NCI-H1105 (cell line): ENCODE measurements at places on chromosomes 2 and 18.

- no peak for DNase-seq
Measured at GRCh38 chr2:171253279-171253678, 92.6 kb upstream of the TLK1 start.

DNA sequence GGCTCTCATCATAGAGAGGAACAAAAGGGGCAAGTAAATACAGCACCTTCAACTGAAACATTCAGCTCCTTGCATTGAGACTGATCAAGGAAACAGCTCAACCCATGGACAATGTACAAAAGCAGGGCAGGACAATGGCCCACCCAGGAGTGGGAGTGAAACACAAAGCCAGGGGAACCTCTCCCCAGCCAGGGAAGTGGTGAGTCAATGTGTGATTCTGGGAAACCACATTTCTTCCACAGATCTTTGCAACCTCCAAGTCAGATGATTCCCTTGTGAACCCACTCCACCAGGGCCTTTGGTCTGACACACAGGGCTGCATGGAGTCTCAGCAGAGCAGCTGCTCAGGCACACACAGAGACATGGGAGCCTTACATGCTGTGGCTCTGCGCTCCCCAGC, 294.5 kb downstream of the NR4A2 start:
- DNase-seq, result no peak

- DNase-seq, result no peak
Measured at GRCh38 chr2:144515696-144516410, 4.1 kb downstream of the ZEB2 start.

DNA sequence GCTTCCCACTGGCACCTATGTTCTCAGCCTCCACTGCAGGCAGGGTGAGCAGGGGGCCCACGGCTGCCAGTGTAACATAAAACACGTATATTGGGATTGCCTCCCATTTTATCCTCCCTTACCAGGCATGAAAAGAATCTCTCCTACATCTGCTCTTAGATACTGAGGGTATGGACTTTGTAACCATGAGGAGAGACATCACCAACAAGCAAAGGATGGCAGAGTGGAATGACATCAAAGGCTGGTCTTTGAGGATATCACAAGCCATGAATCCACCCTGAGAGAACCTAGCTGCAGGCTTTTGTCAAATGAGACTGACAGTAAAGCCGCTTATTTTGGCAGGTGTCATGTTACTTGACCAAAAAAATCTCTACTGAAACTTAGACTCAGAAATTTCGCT, 7.4 kb downstream of the NPHP1 start:
- no peak for DNase-seq

DNA sequence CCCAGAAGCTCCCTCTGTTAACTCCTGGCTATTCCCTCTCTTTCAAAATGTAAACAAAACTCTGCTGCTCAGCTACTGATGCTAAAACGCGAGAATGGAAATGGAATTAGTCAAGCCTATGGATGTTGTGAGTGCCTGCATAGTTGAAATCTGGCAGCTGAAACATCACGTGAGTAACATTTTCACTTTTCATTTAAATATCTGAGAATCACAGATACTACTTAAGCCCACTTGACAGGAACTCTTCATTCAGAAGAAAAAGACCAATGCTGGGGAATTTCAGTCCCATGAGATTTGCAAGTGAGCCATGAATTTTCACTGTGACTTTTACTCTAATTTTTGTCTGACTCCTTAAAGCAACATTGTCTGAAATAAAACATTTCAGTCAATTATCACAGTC, 215.3 kb upstream of the SESTD1 start:
- no peak for DNase-seq

DNA sequence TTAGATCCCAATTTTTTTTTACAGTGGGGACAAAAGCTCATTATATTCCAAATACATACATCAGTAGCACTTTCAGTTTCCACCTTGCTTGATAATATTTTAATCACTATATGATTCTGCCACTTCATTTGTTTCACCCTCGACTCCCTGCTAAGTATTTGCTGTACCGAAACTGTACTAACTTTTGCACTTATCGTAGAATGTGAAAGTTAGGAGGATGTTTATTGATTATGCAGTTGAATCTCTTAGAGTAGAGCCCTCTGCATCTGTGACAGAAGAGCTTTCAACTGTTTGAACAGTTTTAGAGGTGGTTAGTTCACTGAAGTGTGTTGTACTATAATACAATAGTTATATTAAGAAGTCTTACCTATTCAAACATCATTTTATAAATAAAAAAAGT, 20.8 kb downstream of the NCOA1 start:
- DNase-seq, result no peak

DNA sequence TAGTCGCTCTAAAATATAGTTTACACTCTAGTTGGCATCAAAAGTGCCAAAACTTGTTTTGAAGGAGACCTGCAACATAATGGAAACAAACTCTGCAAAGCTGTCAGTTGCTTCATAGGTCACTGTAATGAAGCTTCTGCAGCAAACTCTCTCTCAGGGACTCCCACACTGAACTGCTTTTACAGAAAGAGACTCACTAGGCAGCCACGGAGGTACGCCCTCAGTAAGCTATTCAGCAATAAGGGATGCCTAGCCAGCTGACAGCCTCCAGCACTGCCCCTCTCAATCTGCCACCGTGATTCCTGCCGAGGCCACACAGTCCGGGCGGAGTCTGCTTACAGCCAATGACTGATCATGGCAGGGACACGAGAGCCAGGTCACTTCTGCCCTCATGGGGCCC, 51.1 kb downstream of the COLEC12 start:
- DNase-seq, result no peak

DNA sequence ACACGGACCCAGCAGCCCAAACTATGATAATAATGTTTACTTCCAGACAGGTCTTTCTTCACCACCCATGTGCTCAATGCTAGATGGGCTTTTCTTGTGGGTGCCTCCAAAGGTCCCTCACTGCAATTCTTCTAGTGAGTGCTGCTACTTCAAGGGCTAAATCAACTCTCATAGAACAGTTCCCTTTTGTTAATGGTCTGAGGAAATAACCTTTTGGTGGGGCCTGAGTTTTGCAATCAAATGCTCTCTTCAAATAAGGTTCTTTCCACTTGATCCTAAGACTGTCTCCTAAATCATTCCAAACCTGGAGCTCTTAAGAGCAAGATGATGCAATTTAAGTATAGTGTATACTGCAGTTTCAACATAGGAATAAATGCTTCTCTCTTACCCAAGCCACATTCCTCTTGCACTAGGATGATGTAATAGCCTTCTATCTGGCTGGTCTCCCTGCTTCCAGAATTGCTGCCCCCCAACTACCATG, 6.0 kb downstream of the NEMP2 start:
- DNase-seq, result no peak
